ENCODE measurements at places on chromosomes 4 and X.
A peak's percentile ranks its signal among the peaks of the same experiment; 100 is the strongest.

GRCh38 chr4:122715221-122715620 lies 17.3 kb upstream of the BBS12 start:
- DNase-seq: no peak

- DNase-seq: no peak
Observed at GRCh38 chrX:13418126-13419097, 98.6 kb upstream of the ATXN3L start.

DNA sequence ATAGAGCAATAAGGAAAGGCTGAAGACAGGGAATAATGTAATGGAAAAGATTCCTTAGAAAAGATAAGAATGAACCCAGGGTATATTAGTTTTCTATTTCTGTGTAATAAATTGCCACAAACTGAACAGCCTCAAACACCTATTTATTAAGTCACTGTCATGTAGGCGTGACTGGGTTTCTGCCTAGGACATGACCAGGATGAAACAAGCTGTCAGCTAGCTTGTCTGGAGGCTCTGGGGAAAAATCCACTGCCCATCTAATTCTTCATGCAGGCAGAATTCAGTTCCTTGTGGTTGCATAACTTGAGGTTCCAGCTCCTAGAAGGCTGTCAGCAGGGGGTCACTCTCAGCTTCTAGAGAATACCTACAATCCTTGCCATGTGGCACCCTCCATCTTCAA lies 277.7 kb downstream of the TMA16 start:
- peak; percentile 44 for DNase-seq

DNA sequence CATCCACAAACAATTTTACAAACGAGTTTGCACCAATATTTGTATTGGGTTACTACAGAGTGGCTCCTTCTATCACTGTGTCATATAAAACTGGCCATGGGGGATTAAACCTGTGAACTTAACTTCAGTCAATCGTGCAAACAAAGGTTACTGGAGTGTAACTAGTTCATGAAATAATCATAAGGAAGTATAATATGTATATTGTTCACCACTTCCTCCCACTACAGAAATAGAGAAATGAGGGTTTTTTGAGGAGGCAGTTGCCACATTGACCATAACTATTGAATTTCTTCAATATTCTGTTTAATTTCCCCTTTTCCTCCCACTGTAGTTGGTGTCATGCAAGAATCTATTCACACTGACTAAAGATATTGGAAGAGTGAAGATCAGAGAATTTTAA lies at the start of gene GPR82:
TSS of gene GPR82 (plus strand) at position 356 of the 400 bp plus-strand sequence. CDS start 2,846 bp downstream, outside the sequence.
- DNase-seq: no peak

- DNase-seq: no peak
Observed at GRCh38 chr4:95596676-95597075, 47.9 kb upstream of the UNC5C start.

- peak; percentile 82 for DNase-seq
Observed at GRCh38 chr4:46844325-46844917, 64.6 kb downstream of the COX7B2 start.

GRCh38 chr4:185270037-185270436 lies 60.6 kb downstream of the SNX25 start:
- DNase-seq: no peak

GRCh38 chr4:160247091-160247656 lies 1144.3 kb downstream of the RAPGEF2 start:
- DNase-seq: no peak

GRCh38 chr4:180134091-180134866 lies 2108.9 kb upstream of the TENM3 start:
- DNase-seq: peak; percentile 30

- peak; percentile 35 for DNase-seq
Observed at GRCh38 chrX:18899796-18900380, 84.0 kb downstream of the PHKA2 start.

DNA sequence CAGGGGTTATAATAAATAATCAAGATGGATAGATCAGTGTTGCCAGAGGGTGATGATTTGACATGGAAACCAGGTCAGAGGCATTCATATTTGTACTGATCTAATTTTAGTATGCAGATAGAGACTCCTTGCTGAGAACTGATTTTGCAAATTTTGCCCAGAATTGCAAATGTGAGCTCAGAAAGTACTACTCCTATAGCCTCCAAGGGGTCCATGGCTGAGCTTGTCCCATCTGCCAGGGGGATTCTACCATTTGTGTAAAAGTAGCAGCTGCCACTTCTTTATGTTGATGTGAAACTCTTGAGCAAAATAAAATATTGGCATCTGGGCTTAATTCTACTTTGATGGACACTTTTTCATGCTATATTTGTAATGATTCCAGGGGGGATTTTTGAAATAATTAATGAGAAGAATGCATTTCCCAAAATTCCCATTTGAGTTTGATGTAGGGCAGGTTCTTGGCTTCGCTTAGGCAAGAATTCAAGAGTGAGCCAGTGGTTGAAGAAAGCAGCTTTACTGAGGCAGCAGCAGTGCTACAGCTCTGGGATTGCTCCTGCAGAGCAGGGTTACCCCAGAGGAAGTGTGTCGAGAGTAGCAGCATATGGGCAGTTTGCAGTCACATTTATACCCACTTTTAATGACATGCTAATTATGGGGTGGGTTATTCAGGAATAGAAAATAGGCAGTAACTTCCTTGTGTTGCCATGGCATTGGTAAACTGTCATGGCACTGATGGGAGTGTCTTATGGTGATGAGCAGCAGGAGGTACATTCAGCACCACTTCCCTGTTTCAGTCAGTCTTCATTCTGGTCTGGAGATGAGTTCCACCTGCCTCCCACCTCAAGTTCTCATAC lies 38.7 kb upstream of the DCLK2 start:
- DNase-seq: peak; percentile 23

- DNase-seq: no peak
Observed at GRCh38 chr4:8278009-8278395, 8.4 kb downstream of the HTRA3 start.

- no peak for DNase-seq
Observed at GRCh38 chrX:21153033-21153432, 221.2 kb upstream of the CNKSR2 start.

- peak; percentile 33 for DNase-seq
Observed at GRCh38 chrX:7996414-7996813, 69.2 kb upstream of the PNPLA4 start.

- peak; percentile 61 for DNase-seq
Observed at GRCh38 chr4:165326831-165327210, 648 bp upstream of the MSMO1 start.
